Stimulated activated CD4-positive, alpha-beta T cell treated with anti-CD3 and anti-CD28 coated beads, Interleukin-1b, Interleukin-23, amount 100 ng/mL, for 1 hour (primary cell): ENCODE measurements at places on chromosomes 7 and 10.

DNA sequence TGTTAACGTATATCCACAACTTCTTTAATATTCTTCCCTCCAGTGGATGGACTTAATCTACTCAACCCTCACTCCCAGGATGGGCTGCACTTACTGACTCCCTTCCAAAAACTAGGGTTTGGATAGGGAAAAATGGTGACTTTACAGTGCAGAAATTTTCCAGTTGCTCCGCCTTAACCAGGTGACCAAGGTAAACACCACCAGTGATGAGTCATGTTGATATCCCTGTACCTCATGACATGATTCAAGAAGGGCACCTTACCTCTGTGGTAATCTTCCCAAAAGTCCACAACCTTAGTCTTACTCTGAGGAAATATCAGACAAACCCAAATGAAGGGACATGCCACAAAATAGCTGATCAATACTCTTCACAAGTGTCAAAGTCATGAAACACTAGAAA lies 3.5 kb upstream of the GSTK1 start:
- DNase-seq: no peak

DNA sequence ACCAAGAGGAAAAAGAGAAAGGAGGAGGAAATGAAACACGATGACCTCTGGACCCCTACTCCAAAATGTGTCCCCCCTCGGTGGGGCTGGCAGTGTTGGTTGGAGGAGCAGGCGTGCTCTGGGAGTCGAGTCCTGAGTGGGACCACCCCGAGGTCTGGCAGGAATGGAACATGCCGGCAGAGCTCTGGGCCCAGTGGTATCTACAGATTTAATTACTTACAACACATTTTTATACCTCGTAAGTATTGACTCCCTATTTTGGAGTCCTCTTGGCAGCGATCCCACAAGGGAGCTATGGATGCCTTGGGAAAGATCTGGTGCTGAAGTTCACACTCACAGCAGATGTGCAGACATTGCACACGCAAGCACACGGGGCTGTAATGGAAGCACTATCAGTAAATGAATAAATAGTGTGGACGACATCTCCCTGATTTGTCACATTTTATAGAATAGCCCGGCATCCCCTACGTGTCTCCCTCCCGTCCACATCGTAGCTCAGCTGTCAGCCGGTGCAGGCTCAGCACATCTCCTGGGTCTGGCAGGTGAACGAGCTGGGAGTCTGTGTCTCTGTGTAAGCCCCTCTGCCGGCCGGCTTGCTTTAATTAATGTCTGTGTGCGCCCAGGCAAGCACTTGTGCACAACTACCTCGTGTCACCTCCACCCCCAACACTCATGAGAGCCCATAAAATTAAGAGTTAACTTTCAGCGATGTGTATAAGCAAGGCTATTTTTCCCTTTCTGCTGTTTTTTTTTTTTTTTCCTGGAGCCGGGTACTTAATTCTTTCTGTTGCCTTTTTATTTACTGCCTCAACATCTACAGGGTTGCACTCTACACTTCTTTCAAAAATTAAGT lies 603.2 kb downstream of the LRMDA start:
- DNase-seq: no peak

- no peak for DNase-seq
Measured at GRCh38 chr10:11018855-11019631, 1.4 kb downstream of the CELF2 start.

DNA sequence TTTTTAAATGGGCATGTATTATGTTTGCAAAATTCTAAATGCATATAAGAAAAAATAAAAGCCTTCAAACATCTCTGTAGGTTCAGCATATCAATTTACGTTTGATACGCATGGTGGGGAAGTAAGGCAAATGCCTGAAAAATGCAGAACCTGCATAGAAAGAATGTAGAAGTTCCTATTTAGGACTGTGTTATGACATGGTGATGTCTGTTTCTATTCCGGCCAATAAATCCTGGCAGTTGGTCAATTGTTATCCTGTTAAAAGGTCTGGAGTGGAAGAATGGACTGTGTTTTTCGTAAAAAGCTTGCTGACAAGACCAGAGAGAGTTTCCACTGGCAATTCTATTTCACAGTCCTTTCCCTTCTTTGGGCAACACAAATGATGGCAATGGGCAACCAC lies 49.6 kb upstream of the CAV2 start:
- no peak for DNase-seq

GRCh38 chr10:79420974-79421688 lies 24.3 kb downstream of the ZCCHC24 start:
- DNase-seq: no peak
